ENCODE measurements at places on chromosomes 7 and 10.

DNA sequence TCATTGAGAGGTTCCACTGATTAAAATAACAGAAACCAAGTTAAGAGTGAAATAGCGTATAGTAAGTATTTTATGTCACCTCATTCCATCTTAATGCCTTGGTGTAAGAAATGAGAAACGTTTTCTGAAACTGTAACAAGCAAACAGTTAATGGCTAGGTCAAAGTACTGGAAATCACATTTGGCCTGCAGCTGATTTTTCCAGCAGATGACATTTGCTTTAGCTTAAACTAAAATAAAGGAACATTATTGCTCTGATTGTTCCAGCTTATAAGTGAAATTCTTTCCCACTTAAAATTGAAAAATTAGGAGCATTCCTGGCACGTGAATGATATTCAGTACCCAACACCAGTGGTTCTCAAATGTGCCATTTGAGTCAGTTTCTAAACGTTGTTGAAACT, 213.6 kb upstream of the DPP6 start:
- DNase-seq = no peak

DNA sequence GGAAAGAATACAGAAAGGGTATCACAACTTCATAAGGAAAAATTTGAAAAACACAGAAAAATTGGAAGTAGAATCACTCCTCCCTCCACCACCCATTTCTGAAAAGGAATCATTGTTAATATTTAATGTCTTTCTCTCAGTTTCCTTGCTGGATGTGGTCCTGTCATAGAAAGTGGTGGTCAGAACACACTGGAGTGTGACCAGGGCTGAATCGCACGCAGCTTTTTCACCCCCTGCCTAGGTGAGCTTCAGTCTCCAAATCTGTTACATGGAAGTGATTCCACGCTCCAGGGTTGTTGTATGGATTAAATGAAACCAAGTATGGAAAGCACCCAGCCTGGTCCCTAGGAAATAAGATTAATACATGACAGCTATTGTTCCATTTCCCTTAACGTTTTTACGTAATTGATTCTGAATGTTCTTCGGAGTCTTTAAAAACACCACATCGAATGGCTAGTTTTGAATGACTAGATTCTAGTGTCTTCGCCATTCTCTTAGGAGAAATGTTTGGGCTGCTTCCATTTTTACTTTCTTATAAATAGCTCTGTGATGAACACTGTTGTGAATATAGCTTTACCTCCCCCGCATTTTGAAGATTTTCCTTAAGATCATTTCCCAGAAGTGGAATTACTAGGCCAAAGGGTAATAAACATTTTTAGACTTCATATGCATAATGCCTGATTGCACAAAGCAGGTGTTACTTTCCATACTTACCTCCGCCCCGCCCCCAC, 10.9 kb upstream of the DUSP5 start:
- DNase-seq = no peak

DNA sequence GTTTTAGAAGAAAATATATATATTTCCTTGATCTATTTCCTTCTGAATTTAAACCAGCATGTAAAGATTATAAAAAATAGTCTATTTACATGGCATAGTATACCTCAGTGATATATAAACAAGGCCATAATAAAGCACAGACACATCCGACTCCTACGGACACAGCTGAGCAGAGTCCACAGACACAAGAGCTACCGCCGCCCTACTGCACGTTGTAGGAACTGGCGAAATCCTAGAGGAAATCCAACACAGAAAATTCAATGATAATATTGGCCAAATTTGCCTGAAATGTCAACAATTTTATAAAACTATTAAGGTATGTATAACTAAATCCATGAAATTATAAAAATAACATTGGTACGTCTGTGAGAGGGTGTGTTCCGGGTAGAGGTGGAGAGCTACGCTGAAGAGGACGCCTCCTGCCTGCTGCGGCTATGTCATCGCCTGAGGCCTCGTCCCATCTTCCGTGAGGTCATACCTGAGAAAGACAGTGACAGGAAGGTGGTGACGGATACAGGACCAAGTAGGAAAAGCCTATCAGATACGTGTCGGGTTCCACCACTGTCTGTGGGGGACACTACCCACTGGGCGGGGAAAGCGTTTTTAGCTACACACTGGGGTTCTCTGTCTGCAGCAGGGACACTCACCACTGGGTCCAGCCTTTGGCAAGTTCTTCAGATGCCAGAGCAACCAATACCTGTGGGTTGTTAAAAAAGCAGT, 29.3 kb upstream of the NCAPG2 start:
- no peak for DNase-seq

- no peak for DNase-seq
Observed at GRCh38 chr7:43137811-43138210, 25.4 kb downstream of the HECW1 start.
